ENCODE measurements at places on chromosomes 16 and 17.

GRCh38 chr16:27859020-27859419 is 204.5 kb downstream of the GSG1L start:
- no peak for DNase-seq

- DNase-seq: no peak
Observed at GRCh38 chr17:66975614-66976378, 11.3 kb downstream of the CACNG4 start.

DNA sequence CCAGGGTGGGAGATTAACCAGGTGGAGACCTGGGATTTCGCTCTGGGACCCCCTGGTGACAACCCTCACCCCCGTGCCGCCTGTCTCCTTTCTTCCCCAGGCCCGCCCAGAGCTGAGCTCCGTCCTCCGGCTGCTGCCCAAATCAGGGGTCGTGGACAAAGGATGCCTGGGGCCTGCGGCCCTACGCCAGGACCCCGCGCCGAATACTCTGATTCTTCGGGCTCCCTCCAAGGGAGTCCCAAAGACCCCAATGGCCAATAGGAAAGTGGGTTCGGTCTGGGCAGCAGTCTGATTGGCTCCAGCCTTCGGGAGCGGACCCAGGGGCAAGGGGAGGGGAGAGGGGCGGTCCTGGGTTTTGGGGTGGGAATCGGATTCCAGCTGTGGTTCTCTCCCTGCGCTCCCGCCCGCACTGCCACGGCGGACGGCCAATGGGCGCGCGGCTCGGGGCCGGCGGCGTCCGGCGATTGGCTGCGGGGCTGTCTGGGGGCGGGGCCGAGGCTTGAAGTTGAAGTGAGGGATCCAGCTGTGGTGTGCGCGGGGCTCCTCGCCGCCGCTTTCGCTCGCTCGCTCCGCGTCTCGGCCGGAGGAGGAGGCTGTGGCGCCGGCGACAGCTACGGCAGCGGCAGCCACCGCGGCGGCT is at the start of gene CACNA1G:
TSS of gene CACNA1G (plus strand) at position 531 of the 640 bp plus-strand sequence. CDS start 745 bp downstream, outside the sequence.
- peak; percentile 95 for DNase-seq

DNA sequence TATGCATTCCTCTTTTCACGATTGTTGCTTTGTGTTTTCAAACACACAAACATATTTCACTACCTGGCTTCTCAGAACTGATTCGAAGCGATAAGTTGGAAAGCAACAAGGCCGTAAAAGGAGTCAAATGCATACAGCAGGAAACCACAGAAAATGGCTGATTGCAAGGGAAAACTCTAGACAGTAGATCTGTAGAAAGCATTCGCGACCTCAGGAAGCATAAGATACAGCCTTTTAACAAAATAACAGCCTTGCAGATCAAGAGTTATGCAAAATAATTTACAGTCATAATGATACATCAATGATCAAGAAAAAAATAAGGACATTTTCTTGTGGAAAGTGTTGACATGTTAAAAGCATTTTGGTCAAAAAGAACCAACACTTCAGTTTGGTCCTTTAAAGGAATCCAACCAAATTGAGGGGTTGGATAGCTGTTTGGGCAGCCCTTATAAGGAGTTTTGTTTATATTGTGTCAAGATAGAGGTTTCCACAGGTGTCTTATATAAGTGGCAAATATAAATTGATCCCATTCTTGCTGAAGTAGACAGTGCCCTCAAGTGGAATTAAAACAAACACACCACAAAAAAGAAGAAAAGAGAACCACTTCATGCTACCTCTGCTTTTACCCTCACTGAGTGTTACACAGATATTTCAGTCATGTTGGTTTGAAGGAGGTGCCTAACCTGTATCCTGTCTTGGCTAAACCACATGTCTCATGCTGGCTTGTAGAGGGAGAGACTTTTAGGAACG is 5.5 kb downstream of the CYLD start:
- no peak for DNase-seq

DNA sequence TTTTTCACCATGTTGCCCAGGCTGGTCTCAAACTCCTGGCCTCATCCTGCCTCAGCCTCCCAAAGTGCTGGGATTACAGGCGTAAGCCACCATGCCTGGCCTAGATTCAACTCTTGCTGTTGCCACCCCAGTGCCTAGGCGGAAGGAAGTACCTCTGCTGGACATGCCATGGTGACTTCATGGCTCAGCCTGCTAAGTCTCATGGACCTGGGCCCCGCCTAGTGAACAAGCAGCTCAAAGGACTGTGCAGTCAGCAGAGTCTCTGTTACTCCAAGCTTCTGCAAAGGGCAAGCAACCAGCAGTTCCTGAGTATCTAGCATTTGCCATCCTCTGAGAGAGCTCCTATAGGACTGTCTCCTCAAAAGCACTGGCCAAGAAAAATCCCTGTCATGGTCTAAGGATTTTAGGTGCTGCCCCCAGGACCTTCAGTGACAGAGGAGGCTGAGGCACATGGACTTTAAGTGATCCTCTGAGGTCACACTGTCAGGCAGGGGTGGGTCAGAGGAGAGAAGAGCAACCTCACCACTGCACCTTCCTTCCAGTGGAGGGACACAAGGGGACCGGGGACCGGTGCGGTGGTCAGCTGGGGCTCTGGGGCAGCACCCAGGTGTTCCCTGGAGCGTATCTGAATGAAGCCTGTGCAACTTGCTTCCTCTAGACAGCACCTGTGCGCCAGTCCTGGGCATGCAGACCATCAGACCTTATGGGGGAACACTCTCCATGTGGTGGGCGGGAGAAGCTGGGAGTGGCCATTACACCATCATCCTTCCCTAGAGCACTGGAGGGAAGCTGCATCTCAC is 71.3 kb downstream of the IL21R start:
- no peak for DNase-seq

DNA sequence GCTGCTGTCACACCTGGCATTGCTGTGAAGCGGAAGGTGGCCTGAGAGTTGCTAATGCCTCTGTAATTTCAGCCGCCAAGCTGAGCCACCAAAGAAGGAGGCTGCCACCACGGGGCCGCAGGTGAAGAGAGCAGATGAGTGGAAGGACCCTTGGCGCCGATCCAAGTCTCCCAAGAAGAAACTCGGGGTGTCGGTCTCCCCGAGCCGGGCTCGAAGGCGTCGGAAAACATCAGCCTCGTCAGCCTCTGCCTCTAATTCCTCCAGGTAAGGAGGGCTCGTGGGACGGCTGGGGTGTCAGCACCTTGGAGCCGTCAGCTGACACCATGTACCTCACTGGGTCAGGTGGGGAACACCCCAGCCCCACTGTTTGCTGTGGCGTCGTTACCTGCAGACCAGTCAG is 16.2 kb upstream of the IL17C start:
- DNase-seq: no peak

DNA sequence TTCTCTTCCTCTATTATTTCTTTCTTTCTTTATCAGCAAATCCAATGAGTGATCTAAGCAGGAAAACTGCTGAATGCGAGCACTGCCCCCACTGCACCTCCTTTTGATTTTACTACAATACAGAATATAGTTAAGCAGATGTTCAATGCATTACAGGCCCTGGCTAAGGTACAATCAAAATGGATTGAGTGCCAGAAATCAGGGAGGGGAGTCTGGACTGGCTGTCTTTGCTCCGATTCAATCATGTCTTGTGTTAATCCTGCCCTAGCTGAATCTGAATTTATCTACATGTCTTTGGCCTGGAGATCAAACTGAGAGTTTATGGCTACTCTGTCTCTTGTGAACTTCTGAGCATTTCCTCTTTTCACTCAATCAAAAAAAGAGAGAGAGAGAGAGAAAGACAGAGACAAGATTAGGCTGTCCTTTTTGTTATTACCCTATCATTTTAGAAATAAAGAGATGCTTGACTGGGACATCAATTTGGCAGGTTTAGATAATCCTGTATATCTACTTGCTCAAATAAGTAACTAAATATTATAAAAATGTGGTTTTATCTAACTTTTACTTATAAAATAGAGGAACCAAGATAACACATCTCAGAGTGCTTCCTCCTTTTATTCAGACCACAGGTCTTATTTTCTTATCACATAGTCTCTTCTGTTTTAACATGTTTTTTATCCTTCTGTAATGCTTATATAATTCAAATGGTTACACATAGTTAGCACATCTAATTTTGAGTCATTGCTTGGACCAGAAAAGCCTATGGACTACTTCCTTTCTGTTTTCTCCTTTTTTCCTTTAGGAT is 656.2 kb downstream of the KCNJ2 start:
- no peak for DNase-seq

DNA sequence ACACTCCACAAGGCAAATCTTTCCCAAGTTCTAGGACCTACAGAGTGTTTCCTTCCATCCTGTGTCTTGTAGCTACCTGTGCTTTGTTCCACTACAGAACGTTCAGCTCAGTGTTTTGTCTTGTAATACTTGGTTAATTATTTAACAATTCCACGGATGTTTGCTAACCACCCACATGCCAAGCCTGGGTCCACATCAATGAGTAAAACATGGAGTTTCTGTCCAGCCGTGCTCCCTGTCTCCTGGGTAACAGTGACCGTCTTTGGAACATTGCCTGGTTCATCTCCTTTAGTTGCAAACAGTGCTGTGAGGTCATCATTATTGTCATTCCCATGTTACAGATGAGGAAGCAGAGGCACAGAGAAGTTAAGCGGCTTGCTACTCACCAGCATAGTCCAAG is 41.3 kb downstream of the IRF8 start:
- DNase-seq: no peak

GRCh38 chr17:9116311-9116835 is 95.1 kb downstream of the NTN1 start:
- DNase-seq: no peak

All from tibial artery (tissue), 4 donors.